ENCODE measurements at places on chromosomes 11 and 22.

- no peak for DNase-seq
These were observed 1.7 kb upstream of the OR5AL1 start for GRCh38 chr11:56410801-56411200.

GRCh38 chr11:18721561-18722292 is 4.3 kb downstream of the IGSF22 start:
- DNase-seq, result peak; percentile 64

DNA sequence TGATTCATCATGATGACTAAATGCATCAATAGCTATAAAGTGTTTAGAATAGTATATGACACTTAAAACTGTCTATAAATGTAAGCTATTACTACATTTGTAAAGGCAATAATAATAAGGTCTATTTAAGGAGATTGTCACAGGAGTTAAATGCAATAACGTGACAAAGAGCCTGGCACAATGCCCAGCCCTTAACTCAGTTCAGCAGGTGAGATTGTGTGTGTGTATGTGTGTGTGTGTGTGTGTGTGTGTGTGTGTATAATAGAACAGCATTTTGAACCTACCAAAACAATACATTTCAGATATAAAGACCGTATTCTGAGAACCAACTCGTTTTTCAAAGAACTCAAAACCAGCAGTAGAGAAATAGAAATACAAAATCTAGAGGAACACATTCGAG is 177.5 kb downstream of the MYO18B start:
- no peak for DNase-seq

DNA sequence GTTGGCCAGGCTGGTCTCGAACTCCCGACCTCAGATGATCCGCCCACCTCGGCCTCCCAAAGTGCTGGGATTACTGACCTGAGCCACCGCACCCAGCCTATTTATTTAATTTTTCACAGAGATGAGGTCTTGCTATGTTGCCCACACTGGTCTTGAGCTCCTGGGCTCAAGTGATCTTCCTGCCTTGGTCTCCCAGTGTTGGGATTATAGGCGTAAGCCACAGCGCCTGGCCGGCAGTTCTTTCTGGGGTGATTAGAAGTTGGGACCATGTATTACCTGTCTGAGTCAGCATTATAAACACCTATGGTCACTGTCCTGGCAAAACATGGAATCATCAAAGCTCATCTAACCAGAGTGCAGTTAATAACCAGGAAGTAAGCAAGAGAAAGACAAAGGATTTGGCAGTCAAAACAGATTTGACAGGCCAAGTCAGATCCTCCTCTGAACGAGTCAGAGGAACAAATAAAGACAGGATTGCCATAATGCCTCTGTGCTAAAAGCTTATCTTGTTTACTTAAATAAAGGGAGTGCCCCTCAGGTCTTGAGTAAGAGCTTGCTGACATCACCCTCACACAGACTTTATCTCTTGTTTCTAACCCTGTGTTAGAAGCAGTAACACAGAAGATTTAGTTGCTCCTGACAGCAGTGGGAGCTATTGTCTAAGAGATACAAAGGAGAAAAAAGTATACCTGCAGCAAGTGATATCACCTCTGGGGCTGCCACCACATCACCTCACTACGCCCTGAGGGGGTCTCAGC is 3.7 kb downstream of the SERPIND1 start:
- DNase-seq, result peak; percentile 38

- no peak for DNase-seq
These were observed 448.3 kb downstream of the INSC start for GRCh38 chr11:15563054-15563453.

- no peak for DNase-seq
These were observed 870 bp upstream of the CTTN start for GRCh38 chr11:70397336-70397982.

Data from activated CD4-positive, alpha-beta T cell treated with anti-CD3 and anti-CD28 coated beads, Interleukin-2, Interleukin-6, amounts not matched to agents 100 ng/mL and 50 ng/mL, durations not matched to agents 16 hours and 8 hours (primary cell).